ENCODE measurements at places on chromosomes 4 and X.

- DNase-seq: no peak
Observed at GRCh38 chr4:121788896-121789295, 12.2 kb upstream of the EXOSC9 start.

DNA sequence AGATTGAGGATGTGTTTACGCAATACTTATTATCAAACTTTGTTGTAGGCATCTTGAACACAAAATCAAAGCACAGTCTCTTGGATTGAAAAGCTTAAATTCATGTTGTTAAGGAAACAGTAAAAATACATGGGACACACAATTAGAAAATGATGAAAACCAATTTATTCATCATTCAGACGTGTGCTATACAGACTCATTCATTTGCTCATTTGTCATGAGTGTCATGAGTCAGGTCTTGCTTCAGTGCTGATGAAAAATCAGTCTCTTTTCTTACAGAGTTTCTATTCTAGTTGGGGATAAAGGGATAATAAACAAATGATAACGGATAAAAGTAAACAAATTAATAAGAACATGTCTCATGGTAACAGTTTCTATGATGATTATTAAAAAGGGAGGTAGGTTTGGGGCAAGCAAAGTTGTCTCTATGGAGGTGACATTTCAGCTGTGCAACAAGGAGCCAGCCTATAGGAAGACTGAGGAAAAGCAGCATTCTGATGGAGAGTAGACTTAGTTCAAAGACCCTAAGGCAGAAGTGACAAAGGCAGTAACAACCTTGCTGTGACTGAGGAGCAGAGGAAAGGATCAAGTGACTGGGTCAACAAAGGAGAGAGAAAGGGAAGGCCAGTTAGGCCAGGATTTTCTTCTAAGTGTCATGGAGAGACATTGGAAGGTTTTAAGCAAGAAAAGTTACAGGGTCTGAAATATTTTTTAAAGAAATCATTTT is 224.0 kb upstream of the HHIP start:
- DNase-seq: no peak

DNA sequence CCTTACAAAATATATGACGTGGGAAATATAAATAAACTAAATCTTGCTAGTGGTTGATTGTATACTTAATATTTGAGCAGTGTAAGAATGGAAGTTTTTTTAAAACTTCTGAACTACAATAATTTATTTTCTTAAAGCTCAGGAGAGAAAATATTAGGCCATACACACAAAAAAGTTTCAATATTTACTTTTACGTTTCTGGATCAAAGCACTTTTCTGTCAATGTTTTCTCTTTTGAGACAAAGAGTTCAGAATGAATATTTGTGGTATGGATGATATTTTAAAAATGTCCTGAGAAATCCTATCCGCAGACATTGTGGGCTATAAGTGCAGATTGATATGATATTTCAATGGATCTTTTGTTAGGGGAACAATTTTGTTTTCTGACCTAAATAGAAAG is 109.9 kb downstream of the TLL1 start:
- no peak for DNase-seq

DNA sequence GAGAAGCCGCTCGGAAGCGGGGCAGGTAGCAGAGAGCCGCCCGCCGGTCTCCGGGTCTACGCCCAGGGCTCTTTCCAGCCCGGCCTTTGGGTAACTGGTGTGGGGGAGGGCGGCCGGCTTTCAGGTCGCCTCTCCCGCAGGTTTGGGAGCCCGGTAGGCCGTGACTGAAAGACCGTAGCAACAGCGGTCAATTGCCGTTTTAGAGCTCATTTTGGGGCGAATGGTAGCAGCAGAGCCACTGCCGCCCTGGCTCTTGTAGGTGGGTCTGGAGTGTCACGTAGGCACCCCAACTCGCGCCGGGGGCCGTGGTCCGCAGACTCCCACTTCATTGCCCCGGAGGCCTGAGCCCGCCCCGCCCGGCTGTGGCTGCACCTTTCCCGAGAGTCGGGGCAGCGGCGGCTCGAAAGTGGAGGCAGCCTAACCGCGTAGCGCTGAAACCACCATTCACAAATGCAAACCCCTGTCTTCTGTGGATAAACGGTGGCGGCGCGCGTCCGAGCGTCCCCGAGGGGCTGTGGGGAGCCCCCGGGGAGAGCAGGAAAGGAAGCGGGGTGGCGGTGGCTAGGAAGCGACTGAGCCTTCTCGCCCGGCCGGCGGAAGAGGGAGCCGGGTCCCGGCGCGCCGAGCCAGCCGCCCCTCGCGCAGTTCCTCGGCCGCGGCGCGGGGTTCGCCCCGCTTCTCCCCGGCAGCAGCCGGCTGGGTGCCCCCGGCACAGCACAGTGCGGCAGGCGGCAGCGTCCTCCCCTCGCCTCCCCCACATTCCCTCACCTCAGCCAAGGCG is 2185.1 kb upstream of the TENM3 start:
- DNase-seq: peak; percentile 10

GRCh38 chr4:16857425-16857824 is 41.0 kb downstream of the LDB2 start:
- DNase-seq: no peak

GRCh38 chr4:11073621-11074051 is 355.1 kb downstream of the HS3ST1 start:
- DNase-seq: no peak

GRCh38 chrX:23742174-23742696 is 841 bp downstream of the ACOT9 start:
- DNase-seq: no peak

DNA sequence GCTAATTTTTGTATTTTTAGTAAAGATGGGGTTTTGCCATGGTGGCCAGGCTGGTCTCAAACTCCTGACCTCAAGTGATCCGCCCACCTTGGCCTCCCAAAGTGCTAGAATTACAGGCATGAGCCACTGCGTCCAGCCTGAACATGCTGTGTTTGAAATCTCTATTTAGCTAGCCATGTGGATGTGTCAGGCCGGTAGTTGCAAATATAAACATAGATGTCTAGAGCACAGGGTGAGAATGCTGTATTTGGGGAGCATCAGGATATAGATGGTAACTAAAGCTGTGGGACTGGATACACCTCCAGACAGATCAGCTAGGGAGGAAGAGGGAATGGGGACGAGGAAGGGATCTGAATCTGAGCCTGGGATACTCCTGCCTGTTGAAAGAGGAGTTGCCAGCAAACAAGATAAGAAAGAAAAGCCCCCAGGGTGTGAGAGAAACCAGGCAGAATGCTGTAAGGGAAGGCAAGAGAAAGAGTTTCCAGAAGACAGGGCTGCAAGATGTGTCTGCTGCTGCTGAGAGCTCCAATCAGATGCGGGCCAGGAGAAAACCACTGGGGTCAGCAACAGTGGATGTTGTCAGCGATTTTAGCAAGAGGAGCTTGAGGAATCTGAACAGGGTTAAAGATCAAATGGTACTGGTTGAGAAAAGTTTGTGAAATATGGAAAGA is 177.4 kb downstream of the PALLD start:
- DNase-seq: no peak

- DNase-seq: no peak
Observed at GRCh38 chr4:185192059-185192458, 11.7 kb downstream of the CFAP97 start.

DNA sequence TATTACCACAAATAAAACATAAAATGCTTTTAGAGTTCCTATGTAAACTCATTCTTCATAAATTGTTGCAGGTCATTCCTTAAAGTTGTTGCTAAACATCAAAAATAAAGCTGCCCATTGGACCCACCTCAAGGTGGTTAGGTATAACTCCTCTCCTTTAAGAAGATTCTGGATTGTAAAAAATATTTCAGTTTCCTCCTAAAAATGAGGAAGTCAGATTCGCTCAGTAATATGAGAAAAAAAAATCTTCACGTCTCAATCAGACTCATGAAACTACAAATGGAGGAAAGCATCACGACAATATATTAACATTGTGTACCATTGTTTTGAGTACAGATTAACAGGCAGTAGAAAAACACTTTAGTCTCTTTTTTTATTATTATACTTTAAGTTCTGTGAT is 105.9 kb downstream of the DDX60 start:
- no peak for DNase-seq

- no peak for DNase-seq
Observed at GRCh38 chrX:27086237-27086636, 376.9 kb downstream of the PPP4R3C start.

DNA sequence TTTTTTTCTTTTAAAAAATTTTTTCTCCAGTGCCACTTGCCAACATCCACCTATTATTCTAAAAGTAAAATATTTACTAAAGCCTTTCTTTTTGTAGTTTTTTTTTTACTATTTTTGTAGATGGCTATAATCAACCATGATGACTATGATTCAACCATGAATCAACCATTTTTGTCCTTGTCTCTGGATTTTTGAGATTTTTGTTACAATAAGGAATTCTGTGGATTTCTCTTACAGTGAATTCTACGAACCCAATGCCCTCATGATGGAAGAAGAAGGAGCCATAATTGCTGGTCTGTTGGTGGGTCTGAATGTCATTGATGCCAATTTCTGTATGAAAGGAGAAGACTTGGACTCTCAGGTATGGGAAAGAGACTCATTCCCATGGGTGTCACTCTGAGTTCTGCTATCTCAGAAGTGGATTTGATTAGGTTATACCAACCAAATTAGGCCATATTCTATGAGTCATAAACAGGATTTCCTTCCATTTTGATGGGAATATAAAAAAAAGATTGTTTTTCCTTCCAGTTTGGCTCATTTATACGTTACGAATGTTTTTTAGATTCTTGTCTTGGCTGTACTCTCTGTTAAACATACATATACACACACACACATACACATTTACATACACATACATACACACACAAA is 46.7 kb downstream of the RUFY3 start:
- no peak for DNase-seq

GRCh38 chr4:183499389-183499788 is 5.5 kb upstream of the ING2 start:
- peak; percentile 21 for DNase-seq

DNA sequence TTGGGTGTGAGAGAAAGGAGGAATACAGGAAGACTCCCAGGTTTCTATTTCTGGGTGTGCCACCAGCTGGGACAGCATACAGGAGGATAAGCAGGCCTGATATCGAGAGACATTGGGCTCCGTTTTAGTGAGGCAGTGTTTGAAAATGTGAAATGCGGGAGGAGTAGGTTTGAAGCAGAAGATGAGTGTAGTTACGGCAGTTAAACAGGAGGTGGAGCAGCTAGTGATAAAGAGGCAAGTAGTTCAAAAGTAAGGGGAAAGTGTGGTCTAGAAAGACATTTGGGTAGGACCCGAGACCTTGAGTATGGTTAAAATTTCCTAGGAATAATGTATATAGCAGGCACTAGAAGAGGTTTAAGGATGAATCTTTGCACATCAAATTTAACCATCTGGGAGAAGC is 42.4 kb downstream of the DCUN1D4 start:
- DNase-seq: no peak

DNA sequence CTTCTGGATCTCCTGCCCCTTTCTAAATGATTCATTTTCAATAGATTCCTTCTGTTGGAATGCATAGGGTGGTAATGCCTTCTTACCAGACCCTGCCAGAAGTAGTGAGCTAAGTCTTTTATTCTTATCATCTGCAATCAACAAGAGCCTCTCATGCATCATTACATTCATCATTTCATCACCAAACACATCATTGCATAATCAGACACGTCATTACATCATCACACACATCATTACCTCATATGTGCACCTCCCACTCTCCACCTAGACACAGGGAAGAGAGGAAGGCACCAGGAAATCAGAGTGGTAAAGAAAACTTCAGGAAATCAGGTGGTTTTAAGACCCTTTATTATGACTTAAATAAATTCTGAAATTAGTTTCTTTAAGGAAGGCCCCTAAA is 45.0 kb downstream of the VCX2 start:
- no peak for DNase-seq

GRCh38 chr4:46249106-46249505 is 125.3 kb upstream of the GABRG1 start:
- no peak for DNase-seq

- no peak for DNase-seq
Observed at GRCh38 chr4:25878676-25879075, 15.9 kb upstream of the SEL1L3 start.

- DNase-seq: no peak
Observed at GRCh38 chr4:156230176-156230575, 276.5 kb upstream of the CTSO start.

DNA sequence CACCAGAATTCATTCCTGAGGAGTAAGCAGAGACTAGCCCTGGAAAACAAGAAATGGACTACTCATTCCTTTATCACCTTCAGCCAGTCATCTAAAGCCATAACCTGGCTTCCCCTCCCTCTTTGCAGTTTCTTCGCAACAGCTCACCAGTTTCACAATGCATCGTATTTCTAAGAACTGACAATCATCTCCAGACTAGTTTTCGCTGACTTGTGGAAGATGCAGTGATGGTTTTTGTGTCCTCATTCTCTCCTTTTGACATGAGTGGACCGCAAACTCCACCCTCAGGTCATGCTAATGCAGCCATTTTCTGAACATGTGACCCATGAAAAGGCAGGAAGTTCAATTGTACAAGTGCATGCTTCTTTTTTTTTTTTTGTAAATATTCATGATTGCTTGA is 1203.5 kb downstream of the PCDH7 start:
- DNase-seq: no peak

DNA sequence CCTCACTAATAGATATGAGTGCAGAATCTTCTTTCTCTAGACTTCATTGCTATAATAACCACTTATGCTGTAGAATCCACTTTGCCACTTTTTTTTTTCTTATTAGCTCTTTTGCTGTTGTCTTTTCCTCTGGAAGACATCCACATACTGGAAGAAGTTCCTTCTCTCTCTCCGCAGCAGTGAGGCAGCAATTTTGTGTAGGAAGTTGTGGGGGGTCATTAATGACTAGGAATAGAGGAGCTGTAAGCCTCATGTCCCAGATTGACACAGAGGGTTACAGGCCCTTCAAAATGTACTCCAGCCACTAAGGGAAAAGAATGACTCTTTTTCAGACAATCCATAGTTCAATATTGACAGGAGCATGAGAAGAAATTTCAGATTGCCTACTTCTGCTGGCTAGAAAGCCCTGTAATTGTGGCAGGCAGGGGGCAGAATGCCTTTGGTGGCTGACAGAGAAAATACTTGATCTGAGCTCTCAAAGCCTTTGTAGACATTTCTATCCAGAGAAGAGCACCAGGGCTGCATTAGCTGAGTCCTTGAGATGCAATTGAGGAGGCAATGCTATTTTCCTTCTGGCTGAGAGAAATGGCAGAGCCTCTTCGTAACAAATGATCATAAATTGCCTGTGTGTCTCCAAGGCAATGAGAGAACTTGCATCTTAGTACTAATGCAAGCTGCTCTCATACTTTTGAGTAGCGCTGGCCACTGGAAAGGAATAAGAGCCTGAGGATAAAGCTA is 856.2 kb downstream of the STIM2 start:
- DNase-seq: no peak

DNA sequence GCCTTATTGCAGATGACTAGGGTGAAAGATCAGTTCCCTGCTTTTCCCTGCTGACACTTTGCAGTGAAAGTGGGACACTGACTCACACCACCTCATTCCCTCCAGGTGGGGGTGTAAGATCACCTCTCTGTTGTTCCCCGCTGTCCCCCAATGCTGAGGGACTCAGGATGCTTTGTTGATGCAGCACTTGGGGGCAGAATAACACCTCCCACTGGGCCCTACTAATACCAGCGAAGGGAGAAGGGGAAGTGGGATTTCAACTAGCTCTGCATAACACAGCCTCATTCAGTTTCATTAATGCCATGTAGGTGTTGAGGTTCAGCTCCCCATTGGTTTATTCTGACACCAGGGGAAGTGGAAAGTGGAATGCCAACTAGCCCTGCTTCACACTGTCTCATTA is 43.6 kb upstream of the IL1RAPL2 start:
- DNase-seq: no peak

Data from NCI-H1092 treated with DMSO at 0.1 percent for 48 hours (cell line).